ENCODE measurements at places on chromosomes 1 and 21.

DNA sequence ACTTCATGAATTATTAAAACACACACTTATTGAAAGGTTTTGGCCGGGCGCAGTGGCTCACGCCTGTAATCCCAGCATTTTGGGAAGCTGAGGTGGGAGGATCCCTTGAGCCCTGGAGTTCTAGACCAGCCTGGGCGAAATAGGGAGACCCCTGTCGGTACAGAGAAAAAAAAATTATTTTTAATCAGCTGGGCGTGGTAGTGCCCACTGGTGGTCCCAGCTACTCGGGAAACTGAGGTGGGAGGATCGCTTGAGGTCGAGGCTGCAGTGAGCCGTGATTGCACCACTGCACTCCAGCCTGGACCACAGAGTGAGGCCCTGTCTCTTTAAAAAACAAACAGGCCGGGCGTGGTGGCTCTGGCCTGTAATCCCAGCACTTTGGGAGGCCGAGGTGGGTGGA is 1.7 kb downstream of the GABPB2 start:
- DNase-seq: no peak

DNA sequence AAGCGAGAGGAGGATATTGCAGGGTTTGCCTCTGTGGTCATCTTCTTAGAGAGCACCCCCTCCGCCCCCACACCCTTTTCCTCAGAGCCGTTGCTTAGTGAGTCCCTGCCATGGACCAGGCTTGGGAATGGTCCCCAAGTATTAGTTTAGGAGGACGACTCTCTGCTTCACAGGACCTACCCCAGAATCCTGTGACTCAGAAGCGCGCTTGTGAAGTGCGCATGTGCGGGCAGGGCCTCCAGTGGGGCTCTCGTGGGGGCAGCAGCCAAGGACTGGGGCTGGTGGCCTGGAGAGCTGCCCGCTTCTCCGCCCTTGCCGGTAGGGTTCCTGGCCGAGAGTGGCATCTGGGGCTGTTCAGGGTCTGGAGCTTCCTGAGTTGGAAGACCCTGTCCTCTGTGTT is 37.3 kb upstream of the HMGN1 start:
- DNase-seq: no peak

GRCh38 chr1:202599669-202600431 is 110.4 kb downstream of the SYT2 start:
- peak; percentile 42 for DNase-seq

- no peak for DNase-seq
Measured at GRCh38 chr1:201728731-201729130, 100.2 kb upstream of the IPO9 start.

- no peak for DNase-seq
Measured at GRCh38 chr1:116844775-116845174, 64.9 kb upstream of the PTGFRN start.

DNA sequence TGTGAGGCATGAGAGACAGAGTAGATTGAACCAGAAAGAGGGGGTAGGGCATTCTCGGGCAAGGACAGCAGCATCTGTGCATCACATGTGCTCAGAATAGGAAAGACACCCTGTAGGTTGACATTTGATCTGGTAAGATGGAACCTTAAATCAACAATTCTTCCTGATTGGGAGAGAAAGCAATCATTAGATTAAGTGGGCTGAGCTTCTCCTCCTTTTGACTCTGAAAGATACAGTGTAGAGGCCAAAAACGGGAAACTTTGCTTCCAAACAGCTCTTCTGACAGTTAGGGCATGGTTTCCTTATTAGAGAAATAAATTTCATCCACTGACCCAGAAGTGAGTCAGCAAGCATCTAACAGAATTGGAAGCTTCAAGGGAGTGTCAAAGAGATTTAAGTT is 9.7 kb downstream of the KIF14 start:
- DNase-seq: no peak

DNA sequence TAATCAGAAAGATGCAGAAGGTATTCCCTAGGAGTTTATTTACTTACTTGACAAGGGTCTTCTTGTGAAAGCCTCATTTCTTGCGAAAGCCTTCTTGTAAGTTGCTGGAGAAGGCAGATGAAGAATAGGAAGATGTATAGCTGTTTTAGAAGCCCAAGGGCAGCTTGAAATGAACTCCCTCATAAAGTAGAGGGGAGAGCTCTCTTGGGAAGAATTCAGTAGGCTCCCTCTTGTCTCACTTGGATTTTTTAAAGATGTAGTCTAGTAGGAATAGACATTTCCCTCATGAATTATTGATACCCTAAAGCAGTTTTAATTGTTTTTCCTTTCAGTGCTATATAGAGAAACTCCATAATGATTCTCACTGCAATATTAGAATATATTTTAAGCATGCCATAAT is 639.2 kb upstream of the CXADR start:
- no peak for DNase-seq

GRCh38 chr21:42746240-42746592 is 92.8 kb downstream of the PDE9A start:
- no peak for DNase-seq

DNA sequence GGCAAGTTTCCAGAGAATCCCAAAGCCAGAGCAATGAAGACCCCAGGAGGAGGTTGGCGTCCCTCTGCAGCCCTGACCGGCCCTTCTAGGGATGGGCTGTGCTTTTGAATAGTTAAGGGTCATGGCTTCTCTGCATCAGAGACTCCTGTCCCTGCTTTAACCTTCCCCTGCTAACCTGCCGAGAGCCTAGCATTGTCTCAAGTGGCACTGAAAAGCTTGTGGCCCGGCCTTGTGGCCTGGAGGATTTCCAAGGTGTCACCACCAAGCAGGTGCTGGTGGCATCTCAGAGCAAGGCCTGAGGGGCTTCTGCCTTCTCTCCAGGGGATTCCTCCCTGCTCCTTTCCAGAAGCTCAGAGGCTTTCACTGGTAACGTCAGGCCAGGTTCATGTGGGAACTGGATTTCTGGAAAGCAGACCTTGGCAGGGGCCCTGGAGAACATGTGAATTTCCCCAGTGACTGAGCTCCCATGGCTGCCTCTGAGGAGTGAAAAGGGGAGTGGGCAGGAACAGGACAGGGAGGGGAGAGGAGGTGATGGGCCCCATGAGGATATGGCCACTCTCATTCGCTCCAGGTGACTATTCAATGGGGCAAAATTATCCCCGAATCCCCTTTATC is 409.9 kb downstream of the PTPRU start:
- no peak for DNase-seq

DNA sequence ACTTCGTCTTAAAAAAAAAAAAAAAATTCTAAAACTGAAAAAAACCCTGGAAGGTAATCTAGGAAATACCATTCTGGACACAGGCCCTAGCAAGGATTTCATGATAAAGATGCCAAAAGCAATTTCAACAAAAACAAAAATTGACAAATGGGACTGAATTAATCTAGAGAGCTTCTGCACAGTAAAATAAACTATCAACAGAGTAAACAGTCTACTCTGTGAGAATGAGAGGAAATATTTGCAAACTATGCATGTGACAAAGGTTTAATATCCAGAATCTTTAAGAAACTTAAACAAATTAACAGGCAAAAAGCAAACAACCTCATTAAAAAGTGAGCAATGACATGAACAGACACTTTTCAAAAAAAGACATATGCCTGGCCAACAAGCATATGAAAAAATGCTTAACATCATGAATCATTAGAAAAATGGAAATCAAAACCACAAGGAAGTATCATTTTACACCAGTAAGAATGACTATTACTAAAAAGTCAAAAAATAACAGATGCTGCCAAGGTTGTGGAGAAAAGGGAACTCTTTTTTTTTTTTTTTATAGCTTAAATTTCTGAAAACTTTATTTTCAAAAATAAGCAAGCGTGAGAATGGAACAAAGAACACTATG is 29.4 kb upstream of the RNPC3 start:
- DNase-seq: no peak
